ENCODE measurements at places on chromosomes 6 and 20. TPM values are rescaled to one million over a fixed set of nuclear protein-coding genes. Genes with fewer than 3 reads are reported as not detected.

- DNase-seq, result no peak
Observed at GRCh38 chr20:60579941-60580515, 621.8 kb downstream of the CDH26 start.

DNA sequence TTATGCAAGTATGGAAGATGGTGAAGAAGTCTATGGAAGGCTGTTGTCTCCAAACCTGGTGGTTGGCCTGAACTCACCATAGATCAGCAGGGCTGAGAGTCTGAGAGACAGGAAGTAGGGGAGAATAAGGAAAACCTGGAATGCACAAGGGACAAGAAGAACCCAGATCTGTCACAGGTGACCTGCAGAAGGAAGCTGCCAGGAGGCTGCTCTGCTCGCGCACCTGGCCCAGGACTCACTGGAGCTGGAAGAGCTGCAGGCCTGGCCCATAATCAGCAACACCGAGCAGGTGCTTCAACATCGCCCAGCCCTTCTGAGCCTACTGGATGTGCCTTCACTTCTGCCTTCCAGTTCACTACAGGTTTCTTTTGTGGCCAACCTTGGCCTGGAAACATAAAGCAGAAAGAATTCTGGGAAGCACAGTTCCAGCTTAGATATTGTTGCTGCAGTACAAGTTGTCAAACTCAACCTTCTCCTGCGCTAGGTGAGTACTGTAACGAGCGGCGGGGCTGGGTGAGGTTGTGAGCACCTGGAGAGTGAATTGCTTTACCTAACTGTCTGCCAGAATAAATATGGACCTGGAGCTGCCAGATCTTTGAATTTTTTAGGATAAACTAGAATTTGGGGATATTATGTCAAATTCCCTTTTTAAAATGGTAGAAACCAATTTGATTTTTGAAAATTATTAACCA lies 82.4 kb downstream of the CDH26 start:
- no peak for DNase-seq

DNA sequence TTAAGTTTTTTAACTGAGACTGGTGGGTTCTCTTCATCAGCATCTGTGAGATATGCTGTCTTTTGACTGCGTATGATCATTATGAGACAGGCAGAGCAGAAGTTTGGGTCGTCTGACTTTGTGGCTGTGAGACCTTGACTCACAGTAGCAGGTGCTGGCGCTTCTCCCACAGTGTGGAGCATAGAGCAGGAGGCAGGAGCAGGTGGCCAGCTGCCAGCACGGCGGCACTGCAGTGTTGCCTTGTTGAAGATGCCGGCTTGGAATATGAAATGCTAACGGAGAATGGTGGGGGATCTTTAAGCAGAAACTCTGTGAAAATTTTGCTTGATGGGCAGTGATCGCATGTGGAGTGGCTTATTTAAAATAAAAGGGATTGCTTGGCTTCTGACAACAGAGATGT lies 105.0 kb downstream of the TIAM2 start:
- DNase-seq, result peak; percentile 96

GRCh38 chr6:3119040-3119723 lies 671 bp downstream of the BPHL start:
- DNase-seq, result peak; percentile 51

- no peak for DNase-seq
Observed at GRCh38 chr20:62294516-62294915, 8.3 kb upstream of the ADRM1 start.

GRCh38 chr6:134588267-134588666 lies 270.4 kb upstream of the SGK1 start:
- DNase-seq, result no peak

GRCh38 chr6:156780102-156780641 lies 3.0 kb downstream of the ARID1B start:
- DNase-seq, result peak; percentile 89

DNA sequence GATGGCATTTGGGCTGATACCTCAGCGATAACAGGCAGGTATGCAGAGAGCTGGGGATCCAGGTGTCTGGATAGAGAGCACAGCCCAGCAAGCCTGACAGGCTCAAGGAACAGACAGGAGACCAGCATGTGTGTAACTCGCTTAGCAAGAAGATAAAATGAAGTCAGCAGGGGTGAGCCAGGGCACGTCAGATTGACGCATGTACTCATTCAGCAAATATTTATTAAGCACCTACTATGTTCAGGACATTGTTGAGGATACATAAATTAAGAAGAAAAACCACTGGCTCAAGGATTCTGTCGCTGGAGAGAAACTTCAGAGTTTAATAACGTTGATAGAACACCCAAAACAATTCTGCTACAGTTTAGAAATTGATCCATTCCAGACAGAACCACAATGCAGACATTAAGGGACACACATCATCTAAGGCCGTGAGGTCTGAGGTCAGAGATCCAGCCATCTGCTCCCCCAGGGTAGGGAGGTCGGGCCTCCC lies 1.0 kb upstream of the DUSP22 start:
- DNase-seq, result no peak

DNA sequence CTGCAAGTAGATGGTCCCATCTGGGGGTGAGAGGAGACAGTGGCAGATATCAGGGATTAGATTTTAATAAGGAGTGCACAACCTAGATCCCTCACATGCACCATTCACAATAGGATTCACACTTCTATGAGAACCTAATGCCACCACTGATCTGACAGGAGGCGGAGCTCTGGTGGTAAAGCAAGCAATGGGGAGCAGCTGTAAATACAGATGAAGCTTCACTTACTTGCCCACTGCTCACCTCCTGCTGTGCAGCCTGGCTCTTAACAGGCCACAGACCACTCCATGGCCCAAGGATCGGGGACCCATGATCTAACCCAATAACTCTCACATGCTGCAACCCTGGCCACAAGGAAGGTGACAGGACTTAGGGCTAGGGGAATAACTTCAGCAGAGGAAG lies 75.4 kb downstream of the ZNF133 start:
- no peak for DNase-seq

DNA sequence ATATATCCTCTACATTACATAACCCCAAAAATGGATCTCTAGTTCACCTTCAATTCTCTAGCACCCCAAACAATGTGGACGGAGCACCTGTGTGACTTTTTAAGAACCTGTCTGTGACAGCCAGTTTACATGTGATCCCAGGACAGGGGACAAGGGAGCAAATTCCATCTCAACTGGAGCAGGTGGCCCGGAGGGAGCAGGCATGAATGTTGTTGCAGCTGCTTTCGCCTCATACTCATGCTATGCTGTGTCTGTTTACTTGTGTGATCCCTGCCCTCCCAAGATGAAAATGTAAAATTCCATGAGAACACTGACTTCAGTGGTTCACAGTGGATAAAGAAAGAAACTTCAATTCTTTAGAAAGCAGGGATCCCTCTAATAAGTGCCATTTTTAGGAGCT lies 600.3 kb downstream of the CDH26 start:
- DNase-seq, result no peak

GRCh38 chr6:158357570-158358216 lies 45.4 kb downstream of the TULP4 start:
- DNase-seq, result no peak

GRCh38 chr6:141212296-141212695 lies 920.4 kb upstream of the GJE1 start:
- no peak for DNase-seq

GRCh38 chr6:36852481-36853147 lies 13.4 kb upstream of the CPNE5 start:
- DNase-seq, result peak; percentile 59

DNA sequence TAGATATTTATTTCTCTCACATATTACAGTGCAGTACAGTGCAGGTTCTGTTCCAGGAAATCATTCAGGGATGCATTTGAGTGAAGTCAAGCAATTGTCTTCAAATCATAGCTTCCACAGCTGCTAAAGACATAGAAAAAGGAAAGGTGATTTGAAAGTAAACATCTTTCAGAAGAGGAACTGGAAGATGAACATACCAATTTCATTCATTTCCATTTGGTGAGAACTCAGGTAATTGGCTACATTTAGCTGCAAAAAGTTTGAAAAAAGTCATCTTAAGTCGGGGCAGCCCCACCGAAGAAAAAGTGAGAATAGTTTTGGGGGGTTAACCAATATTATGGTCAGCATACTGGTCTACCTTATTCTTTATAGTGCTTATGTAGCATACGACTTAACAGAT lies 61.4 kb upstream of the IL20RA start:
- no peak for DNase-seq

- DNase-seq, result no peak
Observed at GRCh38 chr6:37535759-37536490, 36.2 kb upstream of the CCDC167 start.

- no peak for DNase-seq
Observed at GRCh38 chr20:4685923-4686221, 35.8 kb upstream of the PRND start.

DNA sequence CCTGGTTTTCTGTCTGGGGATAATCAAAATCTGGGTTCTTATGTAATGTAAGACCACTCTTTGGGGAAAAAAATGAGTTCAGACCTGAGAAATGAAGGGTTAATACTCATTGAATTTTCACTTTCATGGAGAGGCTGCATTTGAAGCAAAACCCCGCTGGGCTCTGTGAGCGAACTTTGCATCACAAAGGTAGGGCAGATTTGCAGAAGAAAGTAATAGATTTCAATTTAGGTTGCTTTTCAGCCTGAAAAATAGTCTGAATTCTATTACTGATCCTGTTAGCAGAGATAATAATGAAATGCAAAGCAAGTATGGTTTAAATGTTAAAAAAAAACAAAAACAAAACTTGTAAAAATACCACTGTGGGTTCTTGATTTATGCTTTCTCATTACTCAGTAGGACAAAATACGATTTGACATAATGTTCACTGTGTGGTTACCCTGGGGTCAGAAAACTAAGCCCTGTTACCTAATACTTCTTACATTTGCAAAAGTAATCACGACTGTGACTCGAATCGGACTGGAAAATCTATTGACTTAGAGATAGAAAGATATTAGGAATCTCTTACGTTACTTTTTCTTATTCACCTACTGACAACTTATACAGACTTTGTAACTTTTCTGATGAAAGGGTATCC lies 72.2 kb downstream of the UST start:
- DNase-seq, result no peak

GRCh38 chr6:85044361-85044760 lies 280.0 kb upstream of the TBX18 start:
- peak; percentile 15 for DNase-seq

- no peak for DNase-seq
Observed at GRCh38 chr6:20955131-20955530, 420.9 kb downstream of the CDKAL1 start.

DNA sequence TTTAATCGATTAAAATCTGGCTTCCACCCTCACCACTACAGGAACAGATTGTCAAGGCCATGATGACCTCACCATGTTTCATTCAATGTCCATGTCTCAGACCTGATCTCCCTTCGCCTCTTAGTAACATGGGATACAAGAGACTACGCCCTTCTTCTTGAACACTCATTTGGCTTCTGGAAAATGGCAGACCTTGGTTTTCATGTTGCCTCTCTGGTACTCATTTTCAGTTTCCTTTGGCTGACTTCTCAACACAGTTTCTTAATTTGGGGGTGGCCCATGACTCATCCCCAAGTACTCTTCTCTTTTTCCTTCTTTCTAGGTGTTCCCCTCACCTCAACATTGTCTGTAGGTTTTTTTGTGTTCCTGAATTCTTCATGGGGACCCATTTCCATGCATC lies 22.7 kb downstream of the TMX4 start:
- DNase-seq, result no peak

DNA sequence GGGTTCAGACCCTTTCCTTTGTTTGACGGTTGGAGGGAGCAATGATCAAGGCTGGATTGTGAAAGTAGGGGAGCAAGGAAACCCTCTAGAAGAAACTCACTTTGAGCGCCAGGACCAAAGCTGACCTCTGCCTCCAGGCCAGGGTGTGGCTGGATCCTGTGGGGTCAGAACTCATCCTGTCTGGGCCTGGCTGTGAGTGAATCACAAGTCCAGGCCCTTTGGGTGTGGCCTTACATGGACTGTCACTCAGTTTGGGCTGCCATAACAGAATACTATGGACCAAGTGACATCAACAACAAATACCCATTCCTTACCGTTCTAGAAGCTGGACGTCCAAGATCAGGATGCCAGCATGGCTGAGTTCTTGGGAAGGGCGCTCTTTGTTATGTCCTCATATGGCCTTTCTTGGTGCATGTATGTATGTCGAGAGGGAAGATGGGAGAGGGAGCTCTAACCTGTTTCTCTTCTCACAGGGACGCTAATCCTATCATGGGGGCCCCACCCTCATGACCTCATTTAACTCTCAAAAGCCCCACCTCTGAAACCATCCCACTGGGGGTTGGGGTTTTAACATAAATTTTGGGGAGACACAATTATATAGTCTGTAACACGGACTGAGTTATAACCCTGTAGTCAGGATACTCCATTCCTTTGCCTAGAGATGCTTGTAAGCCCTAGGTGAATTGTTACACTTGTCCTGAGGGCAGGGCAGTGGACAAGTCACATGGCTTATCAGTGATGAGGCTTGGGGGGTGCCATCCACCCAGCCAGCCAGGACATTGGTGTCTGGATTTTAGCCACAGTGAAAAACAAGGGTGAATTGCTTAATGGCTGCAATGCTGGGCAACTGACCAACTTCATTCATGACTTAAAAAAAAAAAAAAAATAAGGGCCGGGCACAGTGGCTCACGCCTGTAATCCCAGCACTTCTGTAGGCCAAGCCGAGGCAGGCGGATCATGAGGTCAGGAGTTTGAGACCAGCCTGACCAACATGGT lies 80.0 kb downstream of the TRMT11 start:
- DNase-seq, result no peak

DNA sequence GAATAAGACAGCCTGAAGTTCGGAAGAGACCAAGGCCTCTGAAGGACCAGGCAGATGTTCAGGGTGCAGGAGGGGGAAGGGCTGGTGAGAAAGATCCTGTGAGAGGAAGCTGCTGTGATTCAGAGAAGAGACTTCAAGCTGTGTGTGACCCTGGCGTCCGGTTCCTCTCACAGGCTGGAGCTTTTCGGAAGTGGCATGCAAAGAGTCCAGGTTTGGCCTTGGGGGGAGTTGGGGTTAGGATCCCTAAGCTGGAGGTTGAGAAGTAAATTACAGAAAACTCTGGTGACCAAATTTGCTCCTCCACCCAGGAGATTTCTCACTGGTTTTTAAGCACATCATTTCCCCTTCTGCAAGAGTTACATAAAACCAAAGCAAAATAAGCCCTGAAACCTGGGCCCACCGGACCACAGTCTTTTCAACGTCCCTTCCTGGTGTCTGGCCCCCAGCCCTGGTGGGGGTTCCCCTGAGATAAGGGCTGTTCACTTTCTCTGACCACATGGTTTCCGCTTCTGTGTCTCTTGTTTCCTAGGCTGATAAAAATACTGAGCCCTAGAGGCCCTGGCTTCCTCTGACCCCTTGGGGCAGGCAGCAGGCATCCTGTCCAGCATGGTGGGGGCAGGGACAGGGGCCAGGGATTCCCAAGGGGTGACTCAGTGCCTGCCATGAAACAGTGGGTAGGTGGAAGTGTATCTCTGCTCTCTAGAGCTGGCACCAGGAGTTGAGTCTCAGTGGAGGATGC lies 12.0 kb upstream of the LTA start:
- peak; percentile 85 for DNase-seq

HSPA12B gene
- total RNA-seq, result not detected

MCCD1 gene
- total RNA-seq, result not detected

FHL5 gene
- not detected for total RNA-seq

KCNS1 gene
- total RNA-seq, result not detected

KDM1B gene
- total RNA-seq, result 18.5 TPM

KIAA1755 gene
- 0.57 TPM for total RNA-seq

RBCK1 gene
- 85.1 TPM for total RNA-seq

SMPDL3A gene
- 13.6 TPM for total RNA-seq
